ENCODE measurements at places on chromosomes 5 and 9.
A peak's percentile ranks its signal among the peaks of the same experiment; 100 is the strongest.

GRCh38 chr9:90901933-90902332 is 100.3 kb downstream of the SYK start:
- no peak for DNase-seq

- DNase-seq, result no peak
Measured at GRCh38 chr5:5150667-5151066, 10.5 kb downstream of the ADAMTS16 start.

DNA sequence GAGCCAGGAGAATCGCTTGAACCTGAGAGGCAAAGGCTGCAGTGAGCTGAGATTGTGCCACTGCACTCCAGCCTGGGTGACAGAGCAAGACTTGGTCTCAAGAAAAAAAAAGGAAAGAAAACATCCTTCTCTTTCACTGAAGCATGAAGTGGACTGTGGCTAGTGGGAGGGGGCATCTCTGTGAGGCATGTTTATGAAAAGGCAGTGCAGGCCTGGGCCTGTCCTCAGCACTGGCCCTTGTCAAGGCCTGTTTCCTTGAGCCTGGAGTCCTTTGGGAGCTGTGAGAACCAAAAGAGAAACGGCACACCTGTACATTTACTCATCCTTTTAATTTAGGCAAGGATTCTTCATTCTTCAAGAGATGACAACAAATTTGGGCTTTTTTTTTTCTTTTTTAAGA is 18.3 kb upstream of the FUBP3 start:
- DNase-seq, result no peak

- DNase-seq, result no peak
Measured at GRCh38 chr9:68896486-68896885, 117.4 kb downstream of the PRKACG start.

DNA sequence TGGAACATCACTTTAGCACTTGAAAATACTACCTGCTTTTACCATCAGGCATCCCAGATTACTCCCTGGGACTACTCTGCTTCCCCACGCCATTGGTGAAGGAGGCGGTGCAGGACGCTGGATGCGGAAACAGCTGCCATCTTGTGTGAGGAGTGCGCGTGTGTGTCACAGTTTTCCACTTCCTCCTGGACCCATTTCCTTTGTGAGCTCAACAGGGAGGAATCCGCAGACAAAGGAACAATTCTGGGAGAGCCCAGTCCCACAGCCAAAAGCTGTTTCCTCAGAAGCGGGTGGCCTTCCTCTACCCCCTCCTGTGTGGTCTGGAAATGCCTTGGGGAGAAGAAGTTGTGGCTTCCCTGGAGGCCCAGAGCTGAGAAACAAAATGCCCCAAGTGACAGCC is 16.8 kb downstream of the AFAP1L1 start:
- no peak for DNase-seq

DNA sequence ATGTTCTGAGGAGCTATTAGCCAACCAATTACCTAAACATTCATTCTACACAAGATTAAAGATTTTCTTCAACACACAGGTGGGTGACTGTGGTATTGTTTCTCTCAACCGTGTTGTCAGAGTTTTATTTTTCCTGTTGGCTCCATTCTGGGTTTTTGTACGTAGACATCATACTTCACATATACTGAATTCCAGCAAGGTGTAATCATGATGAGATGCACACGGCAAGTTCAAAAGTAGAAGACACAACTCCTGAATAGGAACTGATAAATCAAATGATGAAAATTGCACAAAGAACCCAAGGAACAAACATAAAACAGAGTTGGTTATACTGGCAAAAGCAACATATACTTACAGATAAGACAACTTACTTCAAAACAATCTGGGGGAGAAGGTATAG is 40.2 kb upstream of the RANBP6 start:
- DNase-seq, result no peak

DNA sequence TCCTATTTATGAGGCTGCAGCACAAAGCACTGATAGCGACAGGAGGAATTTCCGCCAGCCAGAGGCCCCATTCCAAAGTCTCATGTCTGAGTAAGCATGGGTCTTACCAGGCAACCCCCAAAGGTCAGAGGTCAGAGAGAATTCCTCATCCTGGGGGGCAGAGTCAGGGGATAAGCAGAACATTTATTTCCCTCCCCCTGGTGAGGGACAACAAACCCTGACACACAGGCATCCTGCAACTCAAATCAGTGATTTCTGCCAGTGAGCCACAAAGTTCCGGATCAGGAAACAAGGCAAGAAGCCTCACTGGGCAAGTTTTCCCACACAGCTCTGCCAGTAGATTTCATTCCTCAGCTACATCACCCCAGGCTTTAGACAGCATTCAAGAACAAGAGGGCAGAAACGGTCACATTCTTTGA is 37.0 kb downstream of the ADAMTS12 start:
- no peak for DNase-seq

DNA sequence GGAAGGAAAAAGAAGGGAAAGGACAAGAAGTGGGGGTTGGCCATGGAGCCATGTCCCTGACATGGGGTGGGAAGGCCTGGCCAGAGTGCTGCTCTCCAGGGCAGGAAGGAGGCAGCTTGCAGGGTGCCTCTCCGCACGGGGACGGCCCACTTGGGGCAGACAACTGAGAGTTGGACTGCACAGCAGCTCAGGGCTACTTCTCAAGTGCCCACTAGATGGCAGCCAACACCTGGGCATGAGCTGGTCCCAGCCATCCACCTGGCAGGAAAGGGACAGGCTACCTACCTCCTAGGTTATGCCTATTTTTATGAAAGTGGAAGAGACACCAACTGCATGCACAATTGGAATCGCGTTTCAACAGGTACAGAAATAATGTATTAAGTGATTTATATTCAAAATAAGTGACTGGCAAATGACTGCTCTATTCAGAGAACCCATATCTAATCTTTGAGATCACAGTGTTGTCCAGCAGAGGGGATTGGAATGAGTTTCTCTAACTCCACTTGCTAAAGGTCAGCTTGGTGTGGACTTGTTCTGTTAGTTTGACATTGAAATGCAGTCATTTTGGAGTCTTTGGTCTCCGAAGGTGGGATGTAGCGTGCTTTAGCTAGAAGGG is 113.4 kb downstream of the SYK start:
- peak; percentile 87 for DNase-seq

GRCh38 chr5:172499287-172499686 is 45.0 kb upstream of the SH3PXD2B start:
- no peak for DNase-seq

GRCh38 chr9:1726993-1727759 is 288.0 kb upstream of the SMARCA2 start:
- DNase-seq, result peak; percentile 6

- DNase-seq, result no peak
Measured at GRCh38 chr5:113634957-113635356, 121.5 kb downstream of the YTHDC2 start.

DNA sequence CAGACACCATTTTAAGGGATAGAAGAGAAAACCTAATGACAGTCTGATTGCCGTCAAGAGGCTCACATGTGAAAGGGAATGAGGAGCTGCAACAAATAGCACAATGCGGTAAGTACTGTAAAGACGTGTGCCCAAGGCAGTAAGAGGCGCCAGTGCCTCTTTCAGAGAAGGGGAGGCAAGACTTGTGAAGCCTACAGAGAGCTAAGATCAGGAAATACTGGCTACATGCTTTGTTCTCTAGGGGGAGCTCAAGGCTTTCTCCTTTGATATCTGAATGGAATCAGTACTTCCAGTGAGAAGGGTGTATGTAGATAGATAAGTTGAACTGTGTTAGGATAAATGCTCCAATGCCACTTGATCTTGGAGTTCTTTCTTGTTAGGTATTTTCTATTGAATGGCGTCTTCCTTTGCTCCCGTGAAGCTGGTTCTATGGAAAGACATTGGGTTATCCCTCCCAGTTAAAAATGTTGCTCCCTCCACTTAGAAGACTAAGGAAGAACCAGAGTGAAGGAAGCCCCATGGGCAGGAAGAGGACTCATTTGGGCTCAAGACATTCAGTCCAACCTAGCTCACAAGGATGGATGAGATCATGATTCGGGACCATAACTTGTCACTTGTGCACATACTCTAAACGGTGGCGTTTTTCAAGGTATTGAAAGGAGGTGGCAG is 23.5 kb upstream of the ALDOB start:
- peak; percentile 63 for DNase-seq

DNA sequence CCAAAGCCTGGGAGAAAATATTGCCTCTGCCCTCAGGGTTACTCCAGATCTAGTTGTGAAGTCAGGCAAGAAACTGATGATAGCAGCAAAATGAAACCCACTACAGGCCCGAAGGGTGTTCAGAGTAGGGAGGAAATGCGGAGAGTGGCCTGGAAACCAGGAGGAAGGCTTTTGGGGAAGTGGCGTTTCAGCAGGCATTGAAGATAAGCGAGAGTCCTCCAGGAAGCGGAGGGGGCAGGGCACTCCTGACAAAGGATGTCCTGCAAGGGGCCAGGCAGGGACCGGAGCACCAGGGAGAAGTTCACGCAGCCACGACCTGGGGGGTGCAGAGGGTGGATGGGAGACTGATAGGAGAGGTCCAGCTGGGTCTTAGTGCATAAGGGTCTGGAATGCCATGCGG is 7.8 kb upstream of the FOXI1 start:
- DNase-seq, result no peak

DNA sequence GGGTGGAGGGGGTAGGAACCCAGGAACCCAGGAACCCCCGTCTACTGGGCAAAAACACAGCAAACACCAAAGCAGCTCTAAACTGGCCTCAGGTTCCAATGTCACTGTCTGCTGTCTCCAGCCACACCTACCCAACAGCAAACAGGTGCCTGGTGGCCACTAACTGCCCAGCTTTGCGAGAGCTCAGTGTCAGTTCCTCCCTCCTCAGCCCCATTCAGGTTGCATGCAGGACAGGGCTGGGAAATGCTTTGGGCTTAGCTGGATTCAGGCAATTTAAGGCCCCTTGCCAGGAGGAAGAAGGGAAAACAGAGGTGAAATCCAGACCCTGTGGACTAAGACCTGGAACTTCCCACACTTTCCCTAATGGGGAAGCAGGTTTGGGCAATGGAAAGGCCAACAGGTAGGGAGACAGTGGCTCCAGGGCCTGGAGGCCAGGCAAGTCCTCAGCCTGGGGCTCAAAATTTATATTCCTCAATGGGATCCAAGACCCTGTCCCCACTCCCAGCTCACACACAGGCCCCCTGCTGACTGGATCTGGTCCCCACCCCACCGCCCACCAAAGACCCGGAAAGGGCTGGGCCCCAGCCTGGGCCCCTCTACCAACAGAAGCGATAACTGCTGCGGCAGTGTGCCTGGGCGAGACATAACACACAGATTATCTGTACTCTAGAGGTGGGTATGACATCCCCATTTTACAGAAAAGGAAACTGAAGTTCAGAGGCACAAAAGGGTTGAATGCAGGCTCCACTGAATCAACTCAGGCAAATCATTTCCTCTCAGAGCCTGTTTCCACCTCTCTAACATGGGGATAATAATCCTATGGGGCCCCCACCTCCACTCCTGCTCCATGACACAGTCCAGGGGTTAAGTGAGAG is 3.5 kb downstream of the EEIG1 start:
- DNase-seq, result no peak

DNA sequence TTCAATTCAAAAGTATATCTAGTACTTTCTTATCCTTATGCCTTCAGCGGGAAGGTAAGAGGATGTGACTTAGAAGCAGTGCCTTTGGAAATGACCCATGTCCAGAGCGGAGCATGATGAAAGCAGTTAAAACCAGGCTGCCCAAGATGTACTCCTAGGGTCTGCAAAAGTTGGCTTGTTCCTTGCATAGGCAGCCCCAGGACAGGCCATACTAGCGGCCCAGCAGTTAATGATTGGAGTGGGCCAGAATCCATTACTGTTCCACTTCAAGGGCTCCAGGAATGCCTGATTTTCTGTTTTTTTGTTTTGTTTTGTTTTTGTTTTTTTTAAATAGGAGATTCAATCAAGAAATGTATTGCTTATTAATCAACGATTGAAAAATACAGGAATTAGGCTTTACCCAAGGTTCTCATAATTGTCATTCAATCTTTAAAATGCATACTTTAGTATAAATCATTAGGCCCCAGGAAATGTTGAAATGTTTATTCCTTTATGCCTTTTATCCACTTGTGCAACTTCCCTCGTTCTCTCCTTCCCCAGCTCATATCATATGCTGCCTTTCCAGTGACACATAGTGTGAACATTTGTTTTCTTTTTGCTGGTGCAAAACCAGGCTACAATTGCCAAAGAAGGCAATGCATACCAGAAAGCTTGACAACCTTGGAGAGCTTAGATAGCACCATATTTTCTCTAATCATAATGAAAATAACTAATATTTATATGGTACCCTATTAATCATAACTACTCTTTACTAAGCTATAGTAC is 190.8 kb downstream of the ARHGEF28 start:
- no peak for DNase-seq

DNA sequence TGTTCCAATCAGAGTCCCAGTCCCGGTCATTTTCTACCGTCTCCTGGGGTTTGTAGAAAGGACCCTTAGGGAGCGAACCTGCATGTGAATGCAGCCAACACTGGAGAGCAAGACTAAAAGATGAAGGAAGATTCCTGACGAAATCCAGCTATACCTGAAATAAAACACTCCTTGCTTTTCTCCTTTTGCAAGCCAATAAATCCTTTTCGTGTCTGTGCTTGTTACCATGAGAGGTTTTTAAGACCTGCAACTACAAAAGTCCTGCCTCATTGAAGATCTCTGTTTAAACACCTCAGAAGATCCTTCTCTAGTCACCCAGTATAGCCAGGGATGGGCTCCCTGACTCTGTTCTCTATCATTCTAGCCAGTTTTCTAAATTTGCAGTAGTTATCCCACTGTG is 10.0 kb upstream of the SLC34A1 start:
- DNase-seq, result no peak

- DNase-seq, result peak; percentile 36
Measured at GRCh38 chr5:74641735-74642542, 1.4 kb upstream of the ENC1 start.

- no peak for DNase-seq
Measured at GRCh38 chr5:41087461-41087860, 16.3 kb upstream of the MROH2B start.

- no peak for DNase-seq
Measured at GRCh38 chr9:128823903-128824406, 5.6 kb downstream of the SPOUT1 start.

- peak; percentile 64 for DNase-seq
Measured at GRCh38 chr9:129320575-129321285, 142.7 kb upstream of the IER5L start.

- DNase-seq, result no peak
Measured at GRCh38 chr9:121996783-121997182, 96.3 kb downstream of the TTLL11 start.

All from HEK293T (cell line).